ENCODE measurements at places on chromosomes 6 and 20.

DNA sequence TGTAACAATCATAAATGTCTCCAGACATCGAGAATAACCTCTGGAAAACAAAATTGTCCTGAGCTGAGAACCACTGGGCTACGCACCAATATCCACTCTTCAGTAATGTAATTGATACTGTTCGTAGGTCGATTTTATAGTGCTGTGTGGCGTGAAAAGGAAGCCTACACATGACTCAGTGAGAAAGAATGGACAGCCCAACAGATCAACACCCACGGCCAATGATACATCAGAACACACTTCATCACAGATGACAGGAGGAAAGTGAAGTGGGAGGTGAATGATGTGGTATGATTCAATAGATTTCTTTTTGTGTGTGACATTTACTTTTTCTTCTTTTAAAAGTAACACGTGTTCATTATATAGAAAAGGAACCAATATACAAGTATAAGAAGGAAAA lies 93.5 kb downstream of the RPS12 start:
- no peak overlapping the region for H3K27ac ChIP-seq
- H3K4me1 ChIP-seq, result no peaks in the 10 kb centered on the region
- no peak for DNase-seq
- peaks cover 2% of the 10 kb centered on the region for H3K27me3 ChIP-seq

- H3K27me3 ChIP-seq, result no peaks in the 10 kb centered on the region
- H3K27ac ChIP-seq, result no peak overlapping the region
- peaks cover 23% of the 10 kb centered on the region for H3K36me3 ChIP-seq
These were observed 31.9 kb downstream of the C6orf89 start for GRCh38 chr6:36917541-36918193.

DNA sequence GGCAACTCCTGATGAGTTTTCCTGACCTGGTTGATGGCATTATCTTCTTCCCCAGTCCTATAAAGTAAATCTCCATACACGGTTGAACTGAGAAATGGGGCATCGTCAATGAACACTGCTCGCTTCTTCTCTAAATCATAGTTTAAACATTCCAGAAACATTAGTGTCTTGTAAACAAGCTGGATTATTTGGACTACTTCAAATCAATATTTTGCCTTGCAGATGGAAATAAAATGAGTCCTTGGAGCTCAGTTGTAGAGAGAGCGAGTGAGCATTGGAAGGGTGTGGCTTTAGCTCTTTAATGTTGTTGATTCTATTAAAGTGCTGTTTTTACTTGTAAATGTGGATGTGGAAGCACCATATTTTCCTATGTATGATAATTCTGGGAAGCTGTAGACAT lies 18.4 kb downstream of the C6orf89 start:
- H3K36me3 ChIP-seq, result peaks cover 37% of the 10 kb centered on the region
- DNase-seq, result no peak
- no peak overlapping the region for H3K4me3 ChIP-seq
- H3K27me3 ChIP-seq, result no peaks in the 10 kb centered on the region

- H3K4me3 ChIP-seq, result no peak overlapping the region
- H3K27me3 ChIP-seq, result no peaks in the 10 kb centered on the region
- H3K4me1 ChIP-seq, result no peaks in the 10 kb centered on the region
- no peak overlapping the region for H3K27ac ChIP-seq
- DNase-seq, result peak; percentile 20
These were observed 120.6 kb upstream of the AGPAT4 start for GRCh38 chr6:161394437-161394836.

GRCh38 chr6:161954077-161954476 lies 680.2 kb upstream of the AGPAT4 start:
- no peaks in the 10 kb centered on the region for H3K36me3 ChIP-seq
- no peaks in the 10 kb centered on the region for H3K27me3 ChIP-seq
- no peak overlapping the region for H3K4me3 ChIP-seq
- H3K27ac ChIP-seq, result no peak overlapping the region
- H3K4me1 ChIP-seq, result no peaks in the 10 kb centered on the region
- DNase-seq, result no peak

GRCh38 chr20:4320291-4320690 lies 304.9 kb upstream of the RNF24 start:
- no peak overlapping the region for H3K27ac ChIP-seq
- no peak overlapping the region for H3K4me3 ChIP-seq
- no peak for DNase-seq
- peaks cover 6% of the 10 kb centered on the region for H3K27me3 ChIP-seq

- H3K27me3 ChIP-seq, result peaks cover 3% of the 10 kb centered on the region
- no peak overlapping the region for H3K4me3 ChIP-seq
- peaks cover 12% of the 10 kb centered on the region for H3K4me1 ChIP-seq
- no peak overlapping the region for H3K27ac ChIP-seq
- no peak for DNase-seq
These were observed 176.1 kb downstream of the SMOC2 start for GRCh38 chr6:168616816-168617765.

DNA sequence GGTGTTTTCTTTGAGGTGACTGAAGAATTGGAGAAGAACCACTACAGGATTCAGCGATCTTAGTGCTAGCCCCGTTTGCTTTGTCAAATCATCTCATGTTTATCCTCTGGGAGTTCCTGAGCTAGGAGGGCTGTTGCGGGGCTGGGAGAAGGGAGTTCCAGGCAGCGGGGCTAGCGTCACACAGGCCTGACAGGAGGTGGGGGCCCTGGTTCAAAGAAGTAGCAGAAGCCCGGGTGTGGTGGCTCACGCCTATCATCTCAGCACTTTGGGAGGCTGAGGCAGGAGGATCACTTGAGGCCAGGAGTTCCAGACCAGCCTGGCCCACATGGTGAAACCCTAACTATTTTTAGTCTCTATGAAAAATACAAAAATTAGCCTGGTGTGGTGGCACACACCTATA lies 33.2 kb upstream of the SULF2 start:
- H3K4me3 ChIP-seq, result no peak overlapping the region
- no peak for DNase-seq
- H3K27ac ChIP-seq, result no peak overlapping the region
- H3K36me3 ChIP-seq, result no peaks in the 10 kb centered on the region

DNA sequence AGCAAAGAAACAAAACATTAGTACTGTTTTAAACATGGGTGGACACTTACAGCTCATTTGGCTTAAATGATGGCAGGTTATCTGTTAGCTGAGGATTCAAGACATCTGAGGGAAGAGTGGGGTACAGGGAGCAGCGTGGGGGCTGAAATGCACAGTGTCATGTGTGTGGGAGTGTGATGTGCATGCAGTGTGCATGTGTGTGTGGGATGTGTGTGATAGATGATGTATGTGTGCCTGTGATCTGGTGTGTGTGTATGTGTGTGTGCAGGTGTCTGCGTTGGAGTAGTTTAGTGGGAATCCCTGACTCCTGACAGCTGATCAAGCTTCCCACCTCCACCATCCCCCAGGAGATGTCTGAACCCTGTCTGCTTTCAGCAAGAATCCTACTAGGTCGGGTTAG lies 25.4 kb upstream of the GGTLC1 start:
- no peak overlapping the region for H3K4me3 ChIP-seq
- peaks cover 5% of the 10 kb centered on the region for H3K27me3 ChIP-seq
- DNase-seq, result no peak
- no peak overlapping the region for H3K27ac ChIP-seq
- no peaks in the 10 kb centered on the region for H3K36me3 ChIP-seq

- H3K27ac ChIP-seq, result peak overlapping the region; percentile 99
- H3K4me3 ChIP-seq, result peak overlapping the region; percentile 84
- H3K4me1 ChIP-seq, result peaks cover 84% of the 10 kb centered on the region
- no peaks in the 10 kb centered on the region for H3K27me3 ChIP-seq
These were observed 735 bp downstream of the SIRPG start for GRCh38 chr20:1656844-1657243.

DNA sequence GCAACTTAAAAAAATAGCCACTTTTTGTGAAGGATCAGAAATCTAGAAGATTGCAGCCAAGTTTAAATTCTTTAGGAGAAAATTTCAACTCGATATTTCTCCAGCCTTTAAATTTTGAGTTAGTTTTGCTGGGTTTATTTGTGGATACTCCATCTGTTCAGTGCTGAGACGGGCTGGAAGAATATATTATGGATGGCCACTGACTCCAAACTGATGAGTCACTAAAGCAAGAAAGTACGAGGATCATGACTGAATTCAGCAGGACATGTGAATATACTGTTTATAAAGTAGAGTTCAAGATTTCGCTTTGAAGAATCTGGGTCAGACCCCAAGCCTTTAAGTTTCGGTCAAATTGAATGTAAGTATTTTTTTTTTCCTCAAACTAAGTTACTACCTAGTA lies 199.5 kb downstream of the ADGRB3 start:
- H3K27ac ChIP-seq, result no peak overlapping the region
- H3K27me3 ChIP-seq, result no peaks in the 10 kb centered on the region
- H3K4me3 ChIP-seq, result no peak overlapping the region
- no peak for DNase-seq
- no peaks in the 10 kb centered on the region for H3K4me1 ChIP-seq

DNA sequence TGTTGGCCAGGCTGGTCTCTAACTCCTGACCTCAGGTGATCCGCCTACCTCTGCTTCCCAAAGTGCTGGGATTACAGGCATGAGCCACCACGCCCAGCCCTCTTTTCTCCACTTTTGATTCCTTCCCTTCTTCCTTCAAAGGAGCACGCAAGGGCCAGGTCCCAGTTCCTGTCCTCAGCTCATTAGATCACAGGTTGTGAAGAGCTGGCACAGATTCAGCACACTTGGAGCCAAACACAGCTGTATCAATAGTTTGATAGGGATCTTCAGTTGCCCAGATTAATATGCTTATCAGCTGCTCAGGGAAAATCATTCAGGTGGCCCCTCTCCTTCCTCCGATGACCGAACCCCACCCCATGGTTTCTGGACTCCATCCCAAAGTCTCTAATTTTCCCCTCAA lies 14.4 kb upstream of the SLC22A23 start:
- no peak overlapping the region for H3K4me3 ChIP-seq
- no peak for DNase-seq
- peaks cover 2% of the 10 kb centered on the region for H3K4me1 ChIP-seq

- no peaks in the 10 kb centered on the region for H3K27me3 ChIP-seq
- H3K4me3 ChIP-seq, result no peak overlapping the region
- H3K36me3 ChIP-seq, result no peaks in the 10 kb centered on the region
These were observed 61.9 kb downstream of the CNKSR3 start for GRCh38 chr6:154448448-154449096.

DNA sequence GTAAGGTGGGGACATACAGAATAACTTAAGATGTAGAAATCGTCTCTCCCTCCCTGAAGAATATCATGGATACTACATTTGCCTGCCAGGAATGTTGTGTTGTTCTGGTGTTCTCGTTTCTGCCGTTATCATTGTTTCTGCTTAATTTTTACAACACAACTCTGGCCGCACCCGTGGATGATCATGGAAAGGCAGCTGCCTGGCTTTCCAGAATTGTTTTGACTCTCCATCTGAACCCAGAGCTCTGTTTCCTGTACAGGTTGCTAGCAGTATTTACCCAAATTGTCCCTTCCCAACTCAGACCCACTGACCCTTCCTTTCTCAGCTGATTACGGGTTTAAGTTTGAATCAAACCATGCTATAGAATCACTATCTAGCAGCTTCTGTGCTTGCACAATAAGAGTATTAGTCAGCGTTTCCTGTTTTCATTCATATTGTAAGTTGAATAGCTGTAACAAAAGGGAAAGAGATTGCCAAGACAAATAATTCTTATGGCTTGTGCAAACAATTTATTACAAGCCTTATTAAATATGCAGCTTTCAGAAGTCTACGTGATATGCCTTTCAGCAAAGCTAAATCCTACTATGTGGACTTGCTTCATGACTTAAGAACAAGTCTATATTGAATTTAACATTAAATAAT lies 139.0 kb downstream of the MTHFD1L start:
- no peak overlapping the region for H3K4me3 ChIP-seq
- peak overlapping the region; percentile 7 for H3K27ac ChIP-seq
- peaks cover 12% of the 10 kb centered on the region for H3K4me1 ChIP-seq
- peaks cover 3% of the 10 kb centered on the region for H3K36me3 ChIP-seq
- DNase-seq, result no peak

GRCh38 chr20:23727016-23727415 lies 23.7 kb downstream of the CST1 start:
- H3K27me3 ChIP-seq, result peaks cover 5% of the 10 kb centered on the region
- DNase-seq, result no peak
- H3K36me3 ChIP-seq, result no peaks in the 10 kb centered on the region
- H3K27ac ChIP-seq, result no peak overlapping the region
- no peaks in the 10 kb centered on the region for H3K4me1 ChIP-seq

GRCh38 chr20:11124849-11125505 lies 451.2 kb upstream of the JAG1 start:
- H3K4me1 ChIP-seq, result no peaks in the 10 kb centered on the region
- H3K36me3 ChIP-seq, result no peaks in the 10 kb centered on the region
- H3K27ac ChIP-seq, result no peak overlapping the region
- DNase-seq, result no peak

DNA sequence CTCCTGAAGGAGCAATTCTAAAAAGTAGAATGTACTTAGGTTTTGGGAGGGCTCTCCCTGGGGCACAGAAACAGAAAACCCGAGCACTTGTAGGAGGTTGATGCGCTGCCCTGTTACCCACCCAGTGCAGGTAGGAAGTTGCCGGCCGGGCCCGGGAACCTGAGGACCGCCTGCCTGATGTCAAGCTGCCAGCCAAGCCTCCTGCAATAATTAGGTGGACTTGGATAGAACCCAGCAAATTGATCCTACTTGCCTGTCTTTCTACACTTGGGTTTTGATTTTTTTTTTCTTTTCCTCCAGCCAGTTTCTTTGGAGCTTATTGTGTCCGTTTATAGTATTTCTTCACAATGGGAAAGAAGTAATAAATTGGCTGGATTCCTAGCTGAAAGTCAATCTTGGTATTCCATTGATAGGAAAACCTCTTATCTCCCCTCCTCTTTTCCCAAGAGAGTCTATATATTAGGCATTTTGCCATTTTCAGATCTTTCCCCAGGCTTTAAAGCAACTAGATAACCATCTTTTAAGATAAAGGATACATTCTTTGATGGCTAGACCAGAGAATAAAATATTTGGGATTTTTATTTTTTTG lies 78.3 kb upstream of the FYN start:
- no peaks in the 10 kb centered on the region for H3K27me3 ChIP-seq
- DNase-seq, result no peak
- H3K4me1 ChIP-seq, result peaks cover 5% of the 10 kb centered on the region
- no peaks in the 10 kb centered on the region for H3K36me3 ChIP-seq

GRCh38 chr6:140063021-140063399 lies 688.6 kb upstream of the CITED2 start:
- H3K4me3 ChIP-seq, result no peak overlapping the region
- no peak for DNase-seq
- no peaks in the 10 kb centered on the region for H3K4me1 ChIP-seq
- H3K36me3 ChIP-seq, result no peaks in the 10 kb centered on the region

DNA sequence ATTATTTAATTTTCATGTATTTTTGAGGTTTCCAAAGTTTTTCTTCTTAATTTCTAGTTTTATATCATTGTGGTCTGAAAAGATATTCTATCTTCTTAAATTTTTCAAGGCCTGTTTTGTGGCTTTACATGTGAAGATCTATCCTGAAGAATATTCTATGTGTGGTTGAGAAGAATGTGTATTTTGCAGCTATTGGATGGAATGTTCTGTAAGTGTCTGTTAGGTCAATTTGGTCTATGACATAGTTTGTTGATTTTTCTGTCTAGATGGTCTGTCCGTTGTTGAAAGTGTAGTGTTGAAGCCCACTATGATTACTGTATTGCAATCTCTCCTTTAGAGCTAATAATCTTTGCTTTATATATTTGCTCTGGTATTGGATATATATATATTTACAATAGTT lies 125.7 kb downstream of the CRYBG1 start:
- H3K27me3 ChIP-seq, result no peaks in the 10 kb centered on the region
- no peaks in the 10 kb centered on the region for H3K4me1 ChIP-seq
- no peak overlapping the region for H3K4me3 ChIP-seq

- no peaks in the 10 kb centered on the region for H3K27me3 ChIP-seq
- no peaks in the 10 kb centered on the region for H3K36me3 ChIP-seq
- peaks cover 6% of the 10 kb centered on the region for H3K4me1 ChIP-seq
- DNase-seq, result no peak
- H3K4me3 ChIP-seq, result no peak overlapping the region
These were observed 8.1 kb upstream of the EEF1A1 start for GRCh38 chr6:73528897-73529296.

All from activated CD4-positive, alpha-beta memory T cell treated with anti-CD3 and anti-CD28 coated beads for 36 hours (primary cell).